ENCODE measurements at places on chromosomes 1 and 21. TPM values are rescaled to one million over a fixed set of nuclear protein-coding genes. Genes with fewer than 3 reads are reported as not detected.

LRRC53 gene
- not detected for total RNA-seq

TSHB gene
- total RNA-seq = not detected

FLG2 gene
- not detected for total RNA-seq

FAM151A gene
- 0.29 TPM for total RNA-seq

PGLYRP4 gene
- total RNA-seq = not detected

LYPD8 gene
- not detected for total RNA-seq

SELP gene
- total RNA-seq = 12.4 TPM

S100A10 gene
- 335 TPM for total RNA-seq

DCDC2B gene
- total RNA-seq = not detected

EFNA3 gene
- 1.1 TPM for total RNA-seq

Measured in left cardiac atrium (tissue), 4 donors.